Mucosa of descending colon (tissue), 3 donors: ENCODE measurements at places on chromosomes 4 and X. TPM values are rescaled to one million over a fixed set of nuclear protein-coding genes. Genes with fewer than 3 reads are reported as not detected.
A peak's percentile ranks its signal among the peaks of the same experiment; 100 is the strongest.

Gene DNAAF6
- not detected for total RNA-seq

DNA sequence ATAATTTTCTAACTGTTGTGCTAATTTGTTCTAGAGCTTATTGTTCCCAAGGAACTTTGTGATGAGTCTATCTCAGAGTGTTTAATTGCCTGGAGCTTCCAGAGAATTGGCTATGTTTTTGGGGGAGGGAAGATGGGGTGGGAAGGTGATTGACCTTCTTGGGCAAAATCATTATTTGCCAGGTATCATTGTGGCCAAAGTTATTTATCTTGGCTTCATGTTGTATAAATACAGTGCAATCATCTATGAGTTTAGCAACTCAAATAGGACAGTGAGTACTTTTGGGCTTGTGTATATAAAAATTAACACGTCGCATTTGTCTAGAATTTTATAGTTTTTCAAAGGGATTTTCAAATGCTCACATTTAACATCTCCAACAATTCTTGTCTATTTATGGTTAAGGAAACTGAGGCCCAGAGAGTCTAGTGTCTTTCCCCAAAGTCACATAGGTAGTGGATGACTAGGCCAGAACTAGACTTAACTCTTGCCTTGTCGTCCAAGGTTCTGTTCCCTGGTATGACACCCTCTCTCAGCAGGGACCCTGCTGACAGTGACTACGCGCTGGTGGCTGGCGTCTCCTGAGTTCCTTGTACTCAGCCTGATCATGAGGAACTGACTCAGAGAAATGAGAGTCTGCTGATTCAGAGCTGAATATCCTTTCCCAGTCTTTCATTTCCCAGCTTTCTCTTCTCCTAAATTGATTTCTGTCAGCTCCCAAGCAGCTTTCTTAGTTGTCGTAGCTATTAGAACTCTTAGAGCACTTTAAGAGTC lies 27.7 kb downstream of the FNIP2 start:
- no peak for DNase-seq

DNA sequence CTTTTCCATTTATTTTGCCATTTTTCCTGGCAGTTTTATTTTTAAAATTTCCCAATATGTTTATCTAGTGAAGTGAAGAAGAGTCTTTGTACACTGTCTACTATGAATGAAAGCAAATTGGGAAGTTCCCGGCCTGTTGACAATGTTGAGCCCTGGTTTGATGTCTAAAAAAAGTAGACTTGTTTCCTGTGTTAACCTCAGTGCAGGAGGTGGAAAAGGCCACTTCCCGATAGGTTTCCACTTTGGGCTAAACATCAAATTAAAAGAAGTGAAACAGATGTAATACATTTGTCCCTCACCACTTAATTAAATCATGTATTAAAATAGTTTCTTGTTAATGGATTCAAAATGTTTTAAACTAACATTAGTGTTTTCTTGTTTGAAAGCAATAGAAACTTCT lies 30.0 kb downstream of the BBS12 start:
- DNase-seq: no peak

- DNase-seq: no peak
Measured at GRCh38 chrX:145532176-145532780, 285.0 kb downstream of the SPANXN1 start.

DNA sequence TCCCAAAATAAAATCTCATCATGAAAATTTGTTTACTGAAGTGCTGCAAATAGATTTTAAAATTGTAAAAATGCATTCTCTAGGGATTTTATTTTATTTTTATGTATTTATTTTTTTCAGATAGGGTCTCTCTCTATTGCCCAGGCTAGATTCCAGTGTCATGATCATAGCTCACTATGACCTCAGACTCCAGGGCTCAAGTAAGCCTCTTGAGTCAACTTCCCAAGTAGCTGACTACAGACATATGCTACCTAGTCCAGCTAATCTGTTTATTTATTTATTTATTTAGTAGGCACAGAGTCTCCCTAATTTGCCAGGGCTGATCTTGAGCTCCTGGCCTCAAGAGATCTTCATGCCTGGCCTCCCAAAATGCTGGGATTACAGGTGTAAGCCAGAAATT lies 317.7 kb upstream of the ANXA10 start:
- DNase-seq: no peak

Gene SMS
- 56.1 TPM for total RNA-seq

- DNase-seq: no peak
Measured at GRCh38 chrX:68175562-68175961, 257.7 kb downstream of the OPHN1 start.

DNA sequence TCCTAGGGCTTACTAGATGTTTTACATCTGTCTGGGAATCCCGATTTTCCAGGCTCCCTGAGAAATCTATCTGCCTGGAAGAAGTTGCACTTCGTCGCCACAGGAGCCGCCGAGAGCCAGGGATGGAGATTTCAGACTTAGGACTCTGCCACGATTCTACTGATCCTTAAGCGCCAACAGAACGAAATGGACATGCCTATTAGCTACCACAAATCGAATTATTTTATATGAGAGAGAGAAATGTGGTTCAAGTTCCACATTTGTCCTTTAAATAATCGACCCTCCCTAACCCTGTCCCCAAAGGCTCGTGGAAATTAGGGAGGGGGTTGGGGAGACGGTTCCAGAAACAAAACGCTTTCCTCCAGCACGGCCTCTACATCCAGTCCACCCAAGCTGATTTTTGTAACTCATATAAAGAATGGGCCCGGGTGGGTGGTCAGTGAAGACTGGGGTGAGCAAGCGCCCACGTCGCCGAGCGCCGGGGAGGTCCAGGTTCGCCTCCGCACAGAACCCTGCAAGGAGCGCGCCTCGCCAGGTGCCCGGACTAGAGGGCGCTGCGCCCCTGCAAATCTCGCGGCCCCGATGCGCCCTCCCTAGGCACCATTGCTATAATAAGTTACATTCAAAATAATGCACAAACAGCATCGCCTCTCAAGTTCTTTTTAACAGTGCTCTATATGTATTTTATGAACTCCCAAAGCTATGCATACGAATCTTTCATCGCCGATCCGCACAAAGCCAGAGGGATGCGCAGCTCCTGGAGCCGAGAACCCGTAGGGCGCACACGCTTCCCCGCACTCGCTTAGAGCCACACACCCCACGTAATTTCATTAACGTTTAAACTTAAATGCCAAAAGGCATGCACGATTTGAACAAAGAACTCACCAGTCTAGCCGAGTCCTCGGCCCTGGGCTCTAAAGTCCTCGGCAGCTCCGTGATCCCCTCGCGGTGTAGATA lies 2.1 kb upstream of the FAT1 start:
- DNase-seq: peak; percentile 85

- DNase-seq: no peak
Measured at GRCh38 chrX:40166582-40166981, 68.8 kb upstream of the BCOR start.

Gene DOK7
- 0.28 TPM for total RNA-seq

DNA sequence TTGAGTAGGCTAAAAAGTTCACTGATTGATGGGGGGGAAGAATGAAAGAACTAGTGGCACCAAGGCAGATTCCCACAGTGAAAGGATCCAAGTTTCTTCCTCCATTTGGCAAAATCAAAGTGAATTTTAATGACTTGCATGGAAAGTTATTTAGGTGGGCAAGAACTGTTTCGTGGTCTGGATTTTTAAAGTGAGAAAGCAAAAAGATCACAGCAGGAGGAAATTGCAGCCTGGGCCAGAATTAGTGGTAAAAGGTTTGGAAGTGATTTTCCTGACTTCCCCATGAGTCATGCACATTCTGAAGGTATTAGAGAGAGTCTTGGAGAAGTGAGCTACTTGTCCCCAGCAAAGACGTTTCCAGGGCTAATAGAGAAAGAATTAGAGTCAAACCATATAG lies 207.8 kb downstream of the ANTXR2 start:
- DNase-seq: no peak

GRCh38 chr4:62170235-62170634 lies 970.1 kb downstream of the ADGRL3 start:
- no peak for DNase-seq

Gene RS1
- total RNA-seq: not detected

GRCh38 chr4:154807042-154807630 lies 26.1 kb downstream of the RBM46 start:
- no peak for DNase-seq

DNA sequence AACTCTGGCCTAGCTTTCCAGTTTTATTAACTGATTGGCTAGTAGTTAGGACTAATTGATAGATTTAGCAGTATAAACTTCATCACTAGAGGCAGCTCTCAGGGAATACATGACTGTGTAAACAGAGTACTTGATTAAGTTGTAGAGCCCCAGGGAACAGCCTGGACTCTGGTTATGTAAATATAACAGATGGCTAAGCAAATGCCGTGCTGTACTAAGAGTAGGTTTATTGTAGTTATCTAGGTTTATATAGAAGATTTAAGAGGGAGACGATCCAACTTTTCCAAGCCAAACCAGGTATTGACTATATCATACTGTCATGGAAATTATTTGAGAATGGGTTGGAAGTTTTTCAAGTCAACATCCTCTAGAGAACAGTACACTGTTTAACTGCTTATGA lies 463.4 kb upstream of the GRID2 start:
- no peak for DNase-seq

- no peak for DNase-seq
Measured at GRCh38 chr4:112649055-112649408, 12.1 kb downstream of the LARP7 start.

- DNase-seq: no peak
Measured at GRCh38 chr4:53711926-53712325, 120.6 kb upstream of the LNX1 start.

GRCh38 chrX:97790850-97791249 lies 907.1 kb downstream of the RPA4 start:
- no peak for DNase-seq

- no peak for DNase-seq
Measured at GRCh38 chrX:105543283-105543682, 279.1 kb upstream of the NRK start.

DNA sequence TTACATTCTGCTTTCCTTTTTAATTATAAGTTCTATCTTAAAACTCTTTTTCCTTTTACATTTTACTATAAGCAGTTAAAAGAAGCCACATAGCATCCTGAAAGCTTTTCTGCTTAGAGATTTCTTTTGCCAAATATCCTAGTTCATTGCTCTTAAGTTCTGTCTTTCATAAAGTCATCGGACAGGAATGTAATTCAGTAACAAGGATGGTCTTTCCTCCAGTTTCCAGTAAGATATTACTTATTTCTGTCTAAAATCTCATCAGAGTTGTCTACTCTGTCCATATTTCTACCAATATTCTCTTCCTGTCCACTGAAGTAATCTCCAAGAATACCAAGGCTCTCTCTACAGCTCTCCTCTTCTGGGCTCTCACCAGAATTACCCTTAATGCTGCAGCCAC lies 37.5 kb upstream of the ADH1C start:
- DNase-seq: no peak

DNA sequence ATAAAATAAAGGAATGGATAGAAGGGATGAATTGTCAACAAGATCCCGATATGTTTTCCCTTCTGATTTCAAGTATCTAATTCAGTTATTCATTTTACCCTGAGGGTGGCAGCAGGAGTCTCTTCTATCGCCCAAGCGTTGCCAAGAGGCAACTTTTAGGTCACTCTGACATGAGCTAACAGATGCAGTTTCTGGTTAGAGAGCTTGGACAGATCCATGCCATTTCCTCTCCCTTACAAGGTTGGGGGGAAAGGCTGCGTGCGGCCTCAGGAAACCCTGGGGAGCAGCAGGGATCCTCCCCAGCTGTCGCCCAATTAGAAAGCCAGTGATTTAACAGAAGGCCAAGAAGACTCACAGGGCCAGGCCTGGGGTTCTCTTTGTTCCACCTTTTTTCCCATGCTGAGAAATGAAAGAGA lies 35.3 kb upstream of the WAS start:
- DNase-seq: no peak

Gene NXF2
- not detected for total RNA-seq

DNA sequence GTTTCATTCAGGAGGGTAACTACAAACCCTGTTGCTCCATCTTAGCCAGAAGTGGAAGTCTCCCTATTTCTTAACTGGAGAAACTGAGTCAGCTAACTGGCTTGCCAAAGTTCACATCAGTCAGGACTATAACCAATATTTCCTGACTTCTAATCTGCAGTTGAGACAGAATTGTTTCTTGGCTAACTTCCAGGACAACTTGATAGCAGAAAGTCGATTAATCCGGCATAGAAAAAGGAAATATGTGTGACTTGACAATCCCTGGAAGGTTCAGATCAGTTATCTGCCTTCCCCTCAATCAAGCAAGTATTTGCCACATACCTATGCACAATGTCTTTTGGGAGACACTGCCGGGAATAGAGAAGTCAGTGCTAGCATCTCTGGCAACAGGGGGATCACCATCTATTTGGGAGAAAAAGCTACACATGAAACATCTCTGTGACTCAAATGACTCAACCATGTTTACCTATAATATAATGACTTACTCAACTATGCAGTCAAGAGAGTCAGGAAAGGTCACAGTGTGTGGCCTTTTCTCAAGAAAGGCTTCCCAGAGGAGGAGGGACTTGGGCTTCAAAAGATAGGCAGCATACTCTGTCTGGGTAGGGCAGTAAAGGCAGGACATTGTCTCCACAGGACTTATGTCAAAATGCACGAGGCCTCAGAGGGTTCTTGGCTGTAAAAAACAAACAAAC lies 12.4 kb upstream of the LONRF3 start:
- no peak for DNase-seq

- no peak for DNase-seq
Measured at GRCh38 chrX:23436875-23437274, 102.2 kb downstream of the PTCHD1 start.

Gene PCYT1B
- total RNA-seq: 0.39 TPM
